ENCODE measurements at places on chromosomes 3 and 15. TPM values are rescaled to one million over a fixed set of nuclear protein-coding genes. Genes with fewer than 3 reads are reported as not detected.

SLC51B gene
- total RNA-seq, result not detected

CHRM5 gene
- total RNA-seq, result not detected

SMAD6 gene
- 27.2 TPM for total RNA-seq

UACA gene
- 149 TPM for total RNA-seq

STXBP5L gene
- total RNA-seq, result 0.16 TPM

CSPG5 gene
- total RNA-seq, result 0.09 TPM

SYNPR gene
- not detected for total RNA-seq

KNG1 gene
- total RNA-seq, result not detected

ZNF80 gene
- not detected for total RNA-seq
